ENCODE measurements at places on chromosomes 6 and 20.

DNA sequence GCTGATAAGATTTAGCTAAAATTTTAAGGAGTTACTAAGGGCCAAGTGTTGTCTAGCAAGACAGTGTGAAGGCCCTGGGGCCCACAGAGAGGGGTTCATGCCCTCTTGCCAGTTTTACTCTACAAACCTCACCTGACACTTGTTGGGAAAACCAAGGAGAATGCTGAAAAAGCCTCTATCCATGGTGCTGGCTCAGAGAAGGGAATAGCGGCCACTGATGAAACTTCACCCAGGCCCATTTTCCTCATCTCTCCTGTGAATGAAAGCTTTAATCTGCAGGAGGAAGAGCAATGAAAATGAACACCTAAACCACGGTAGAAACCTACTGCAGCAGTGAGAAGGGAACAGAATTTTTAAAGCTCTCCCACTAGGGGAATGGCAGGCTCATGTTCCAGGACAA is 317.3 kb upstream of the CNR1 start:
- no peak for DNase-seq

GRCh38 chr20:23435626-23436539 is 3.6 kb upstream of the CSTL1 start:
- no peak for DNase-seq

DNA sequence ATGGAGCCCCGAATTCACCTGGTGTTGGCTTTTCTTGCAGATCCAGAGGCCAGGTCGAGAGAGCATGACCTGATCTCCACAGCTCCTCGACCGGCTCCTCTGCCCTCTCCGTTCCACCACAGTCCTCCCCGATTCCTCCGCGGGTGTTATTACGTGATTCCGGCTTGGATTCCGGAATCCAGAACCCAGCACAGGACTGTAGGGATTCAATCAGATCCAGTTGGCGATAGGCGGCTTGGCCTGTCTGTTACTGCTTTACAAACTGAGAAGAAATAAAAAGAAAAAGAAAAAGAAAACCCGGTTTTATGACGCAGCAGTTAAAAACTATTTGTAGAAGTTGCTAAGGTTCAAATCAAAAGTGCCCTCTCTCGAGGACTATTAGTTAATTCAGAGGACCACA is 222.7 kb downstream of the EYA2 start:
- no peak for DNase-seq

GRCh38 chr6:54083287-54083686 is 28.0 kb upstream of the MLIP start:
- DNase-seq = no peak

DNA sequence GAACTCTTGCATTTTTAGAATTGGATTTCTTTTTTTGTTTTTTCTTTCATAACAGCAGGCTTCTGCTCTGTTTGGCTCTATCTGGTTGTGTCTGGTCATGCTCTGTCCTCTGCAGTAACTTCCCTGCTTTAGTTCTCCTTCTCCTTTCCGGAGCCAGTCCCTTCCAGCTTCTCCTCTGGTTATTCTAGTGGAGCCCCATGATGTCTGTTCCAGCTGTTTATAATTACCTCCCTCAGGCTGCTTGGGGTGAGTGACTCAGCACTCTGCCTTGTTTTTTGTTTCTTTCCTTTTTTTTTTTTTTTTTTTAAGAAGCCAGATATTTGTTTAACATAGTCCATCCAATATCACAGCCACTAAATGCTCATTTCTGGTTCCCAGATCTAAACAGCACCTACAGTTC is 409.6 kb downstream of the MAFB start:
- no peak for DNase-seq

DNA sequence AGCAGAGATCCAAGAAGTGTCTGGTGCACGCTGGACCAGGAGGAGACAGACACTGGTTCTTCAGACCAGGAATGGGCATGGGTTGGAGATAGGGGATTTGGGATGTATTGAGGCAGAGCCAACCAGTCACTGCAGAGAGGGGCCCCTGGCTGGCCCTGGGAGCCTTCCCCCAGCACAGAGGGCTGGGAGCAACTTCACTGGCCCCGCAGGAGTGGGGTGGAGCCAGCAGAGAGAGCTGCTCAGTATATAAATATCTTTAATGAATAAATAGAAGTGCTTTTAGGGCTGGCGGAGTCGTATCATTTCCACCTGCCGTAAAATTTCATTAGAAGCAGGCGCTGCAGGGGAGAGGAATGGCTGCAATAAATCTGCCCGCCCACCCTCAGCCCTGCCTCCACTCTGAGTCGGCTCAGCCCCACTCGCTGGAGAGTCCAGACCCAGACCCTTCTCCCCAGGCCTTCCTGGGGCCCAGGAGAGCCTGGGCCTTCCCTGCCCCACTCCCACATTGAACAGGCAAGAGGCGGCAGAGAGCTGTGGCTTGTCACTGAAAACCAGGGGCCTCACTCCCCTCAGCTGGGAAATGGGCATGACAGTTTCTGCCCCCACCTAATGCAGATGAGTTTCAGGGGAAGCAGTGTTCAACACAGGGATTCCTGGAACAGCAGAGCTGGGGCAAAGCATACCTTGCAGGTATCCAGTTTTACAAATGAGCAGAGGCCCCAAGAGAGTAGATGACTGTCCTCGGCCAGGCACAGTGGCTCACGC is 23.9 kb upstream of the VSTM2L start:
- no peak for DNase-seq

DNA sequence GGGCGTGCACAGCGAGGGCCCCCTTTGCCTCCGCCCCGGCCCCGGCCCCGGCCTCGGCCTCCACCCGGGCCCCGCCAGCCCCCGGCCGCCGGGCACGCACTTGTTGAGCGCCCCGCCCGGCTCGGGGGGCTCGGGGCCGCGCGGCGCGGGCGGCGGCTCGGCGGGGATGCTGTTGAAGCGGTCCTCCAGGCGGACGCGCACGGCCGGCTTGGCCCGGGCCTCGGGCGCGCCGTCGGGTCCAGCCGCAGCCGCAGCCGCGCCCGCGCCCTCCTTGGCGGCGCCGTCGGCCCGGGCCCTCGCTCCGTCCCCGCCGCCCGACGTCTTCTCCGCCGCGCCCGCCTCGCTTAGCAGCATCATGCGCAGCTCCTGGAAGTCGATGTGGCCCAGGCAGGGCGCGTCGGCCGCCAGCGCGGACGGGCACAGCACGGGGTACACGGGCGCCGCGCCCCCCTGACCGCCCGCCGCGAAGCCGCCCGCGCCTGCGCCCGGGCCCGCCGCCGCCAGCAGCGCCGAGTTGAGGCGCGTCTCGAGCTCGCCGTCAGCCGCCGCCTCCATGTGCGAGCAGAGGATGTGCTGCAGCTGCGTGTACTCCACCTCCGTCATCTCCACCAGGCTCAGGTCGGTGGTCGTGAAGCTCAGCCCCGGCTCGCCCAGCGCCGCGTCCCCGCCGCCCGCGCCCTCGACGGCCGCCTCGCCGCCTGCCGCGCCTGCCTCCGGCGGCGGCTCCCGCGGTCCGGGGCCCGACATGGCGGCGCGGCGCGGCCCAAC is 514 bp downstream of the TCFL5 start:
- DNase-seq = peak; percentile 46

GRCh38 chr6:87078983-87079616 is 15.8 kb downstream of the CGA start:
- DNase-seq = peak; percentile 79

DNA sequence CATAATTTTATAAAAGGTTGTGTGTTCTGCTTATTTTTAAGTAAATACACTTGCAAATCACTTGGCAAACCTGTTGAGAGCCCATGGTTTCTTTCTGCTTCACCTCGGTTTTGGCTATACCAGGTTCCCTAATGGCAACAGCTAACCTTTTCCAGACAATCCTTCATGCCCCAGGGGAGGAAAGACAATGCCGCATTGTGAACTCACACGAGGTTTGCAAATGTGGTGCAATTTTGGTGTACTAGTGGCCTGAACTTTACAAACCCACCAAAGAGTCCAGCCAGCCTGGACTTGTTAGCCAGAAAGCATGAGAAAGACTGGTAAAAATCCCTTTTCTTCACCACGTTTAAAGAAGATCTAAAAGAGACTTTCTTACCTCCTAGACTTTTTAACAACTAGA is 84.8 kb upstream of the SOX4 start:
- no peak for DNase-seq

DNA sequence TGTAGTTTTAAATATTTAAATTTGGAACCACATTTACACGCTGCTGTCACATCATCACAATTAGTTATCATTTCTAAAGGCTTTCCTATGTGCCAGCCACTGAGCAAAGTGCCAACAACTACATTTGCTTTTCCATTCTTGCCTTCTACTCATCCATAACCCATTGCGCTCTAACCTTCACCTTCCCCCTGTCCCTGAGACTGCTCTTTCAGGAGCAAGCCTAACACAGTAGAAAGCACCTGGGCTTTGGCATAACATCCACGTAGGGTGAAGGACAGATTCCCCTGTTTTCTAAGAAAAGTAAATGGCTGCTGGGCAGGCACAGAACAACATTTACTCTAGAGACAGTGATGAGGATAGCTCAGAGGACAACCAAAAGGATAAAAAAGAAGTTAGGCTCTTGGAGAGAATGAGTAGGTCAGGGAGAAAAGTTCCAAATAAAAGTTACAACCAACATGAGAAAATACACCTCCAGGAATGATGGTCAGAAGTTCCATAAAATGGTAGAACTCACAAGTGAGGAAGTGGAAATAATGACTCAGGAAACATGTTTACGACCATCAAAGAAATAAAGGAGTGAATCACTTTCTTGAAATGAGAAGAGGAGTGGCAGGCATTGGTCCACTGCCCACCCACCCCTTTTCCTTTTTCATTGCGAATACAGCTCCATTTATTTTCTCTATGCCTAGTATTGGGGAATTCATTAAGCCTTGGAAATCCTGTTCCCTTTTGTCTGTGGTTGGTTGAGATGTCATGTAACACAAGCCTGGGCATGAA is 77.2 kb downstream of the PFDN4 start:
- DNase-seq = no peak

GRCh38 chr6:157556671-157557430 is 175.9 kb downstream of the ZDHHC14 start:
- DNase-seq = peak; percentile 50

DNA sequence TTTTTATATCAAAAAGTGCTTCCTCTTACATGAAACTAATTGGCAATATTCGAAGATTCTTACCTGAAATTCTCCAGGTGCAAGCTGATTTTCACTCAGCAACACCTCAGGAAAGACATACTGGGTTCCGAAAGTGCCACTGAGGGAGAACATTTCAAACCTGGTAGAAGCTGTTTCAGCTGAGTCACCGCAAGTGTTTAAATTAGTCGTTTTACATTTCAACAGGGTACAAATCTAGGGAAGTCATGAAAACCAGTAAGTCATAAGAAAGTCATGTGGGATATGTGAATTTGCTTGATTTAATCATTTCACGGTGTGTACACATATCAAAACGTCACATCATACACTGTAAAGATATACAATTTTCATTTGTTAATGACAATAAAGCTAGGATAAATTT is 25.3 kb upstream of the TAAR1 start:
- no peak for DNase-seq

DNA sequence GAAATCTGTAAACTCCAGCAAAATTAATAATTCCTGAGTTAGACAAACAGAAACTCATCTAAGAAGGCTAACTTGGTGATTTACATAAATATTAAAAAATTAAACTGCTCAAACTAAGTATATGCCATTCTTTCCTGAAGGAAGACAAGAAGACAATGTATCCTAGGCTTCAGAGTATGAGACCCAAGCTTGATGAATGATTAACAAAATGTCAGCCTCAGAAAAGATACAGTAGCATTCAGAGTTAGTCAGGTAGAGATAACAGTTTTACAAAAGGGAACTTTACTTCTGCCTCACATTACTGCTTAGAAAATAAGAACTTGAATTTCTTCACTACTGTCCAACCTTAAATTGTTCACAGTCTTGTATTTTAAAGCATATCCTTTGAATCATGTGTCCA is 12.0 kb downstream of the CSNK2A1 start:
- no peak for DNase-seq

DNA sequence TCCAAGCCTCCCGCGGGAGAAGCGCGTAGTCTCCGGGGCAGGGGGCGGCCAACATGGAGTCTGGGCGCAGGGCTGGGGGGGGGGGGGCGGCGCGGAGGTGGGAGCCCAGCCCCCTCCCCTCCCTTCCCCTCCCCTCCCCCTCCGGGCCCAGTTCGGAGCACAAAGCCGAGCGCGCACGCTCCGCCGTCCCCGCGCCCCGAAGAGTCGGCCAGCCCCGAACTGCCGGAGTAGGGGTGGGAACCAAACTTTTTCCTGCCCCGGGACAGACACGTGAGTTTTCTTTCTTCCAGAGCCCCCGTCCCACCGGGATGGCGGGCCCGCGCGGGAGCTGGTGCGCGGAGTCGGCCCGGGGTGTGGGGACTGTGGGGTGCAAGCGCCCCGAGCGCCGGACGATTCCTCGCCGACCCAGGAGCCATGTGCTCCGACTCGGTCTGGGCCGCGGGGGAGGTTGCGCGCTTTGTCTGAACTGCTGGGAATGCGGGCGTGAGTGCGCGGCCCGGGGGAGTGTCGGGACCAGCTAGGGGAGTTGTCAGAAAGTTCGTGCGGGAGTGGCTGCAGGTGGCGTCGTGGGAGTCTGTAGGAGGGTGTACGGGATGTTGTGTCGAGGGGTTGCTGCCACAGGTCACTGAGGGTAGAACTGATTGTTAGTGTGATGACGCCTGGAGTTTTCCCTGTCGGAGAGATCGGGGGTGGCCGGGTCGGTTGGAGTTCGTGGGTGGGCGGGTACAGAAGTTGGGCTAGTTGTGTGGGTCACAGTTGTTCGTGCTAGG is 1.2 kb downstream of the TGIF2 start:
- DNase-seq = peak; percentile 68

- DNase-seq = no peak
These were observed 810.2 kb downstream of the MAFB start for GRCh38 chr20:39878809-39879208.

- no peak for DNase-seq
These were observed 228.0 kb downstream of the SYNDIG1 start for GRCh38 chr20:24697411-24697810.

- DNase-seq = no peak
These were observed 65.1 kb downstream of the REV3L start for GRCh38 chr6:111417946-111418345.

GRCh38 chr20:36717657-36718056 is 28.2 kb downstream of the NDRG3 start:
- peak; percentile 17 for DNase-seq

GRCh38 chr6:45514454-45515230 is 136.9 kb upstream of the SUPT3H start:
- DNase-seq = no peak

- DNase-seq = no peak
These were observed 190.8 kb upstream of the BMP2 start for GRCh38 chr20:6576726-6577125.
